Dorsolateral prefrontal cortex (tissue), 122 donors: ENCODE measurements at places on chromosomes 13 and 19.
A peak's percentile ranks its signal among the peaks of the same experiment; 100 is the strongest.

DNA sequence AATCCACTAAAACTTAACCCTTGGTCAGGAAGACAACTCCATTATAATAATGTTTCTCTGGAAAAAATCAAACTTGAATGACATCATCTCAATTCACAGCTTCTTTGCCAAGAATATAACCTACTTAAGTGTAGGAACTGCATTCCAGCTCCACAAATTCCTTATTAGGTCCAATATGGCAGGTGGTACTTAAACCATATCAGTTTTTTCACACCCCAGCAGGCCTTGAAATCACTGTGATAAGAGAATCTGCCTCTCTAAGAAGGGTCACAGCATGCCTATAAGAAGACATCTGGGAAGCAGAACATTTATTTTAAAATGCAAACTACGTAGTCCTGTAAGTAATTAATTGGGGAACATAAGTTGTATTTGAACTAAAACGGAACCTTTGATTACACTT, 687.8 kb downstream of the DIAPH3 start:
- no peak for DNase-seq

- DNase-seq = no peak
Measured at GRCh38 chr13:20232556-20233277, 598 bp upstream of the GJB6 start.

DNA sequence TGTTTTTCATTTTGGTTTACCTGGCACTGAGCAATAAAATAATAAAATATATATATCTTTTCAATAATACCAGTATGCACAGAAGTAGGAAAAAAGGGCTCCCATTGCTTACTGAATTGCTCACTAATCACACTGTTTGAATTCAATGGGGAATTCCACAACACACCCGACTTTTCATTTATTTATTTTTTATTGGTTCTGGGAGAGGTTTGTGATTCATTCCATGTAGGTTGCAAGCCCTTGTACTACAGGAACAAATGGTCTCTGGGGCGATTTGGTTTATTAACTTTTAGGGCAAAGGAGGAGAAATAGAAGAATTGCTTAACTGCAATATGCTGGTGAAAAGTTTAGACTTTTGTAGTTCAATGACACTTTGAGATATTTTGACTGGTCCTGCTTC, 207.4 kb downstream of the DCT start:
- no peak for DNase-seq

- no peak for DNase-seq
Measured at GRCh38 chr13:48595431-48596429, 58.0 kb upstream of the CYSLTR2 start.

GRCh38 chr19:10850631-10851030, 2.4 kb downstream of the C19orf38 start:
- DNase-seq = no peak

GRCh38 chr13:20058476-20058875, 99.9 kb downstream of the ZMYM2 start:
- no peak for DNase-seq

DNA sequence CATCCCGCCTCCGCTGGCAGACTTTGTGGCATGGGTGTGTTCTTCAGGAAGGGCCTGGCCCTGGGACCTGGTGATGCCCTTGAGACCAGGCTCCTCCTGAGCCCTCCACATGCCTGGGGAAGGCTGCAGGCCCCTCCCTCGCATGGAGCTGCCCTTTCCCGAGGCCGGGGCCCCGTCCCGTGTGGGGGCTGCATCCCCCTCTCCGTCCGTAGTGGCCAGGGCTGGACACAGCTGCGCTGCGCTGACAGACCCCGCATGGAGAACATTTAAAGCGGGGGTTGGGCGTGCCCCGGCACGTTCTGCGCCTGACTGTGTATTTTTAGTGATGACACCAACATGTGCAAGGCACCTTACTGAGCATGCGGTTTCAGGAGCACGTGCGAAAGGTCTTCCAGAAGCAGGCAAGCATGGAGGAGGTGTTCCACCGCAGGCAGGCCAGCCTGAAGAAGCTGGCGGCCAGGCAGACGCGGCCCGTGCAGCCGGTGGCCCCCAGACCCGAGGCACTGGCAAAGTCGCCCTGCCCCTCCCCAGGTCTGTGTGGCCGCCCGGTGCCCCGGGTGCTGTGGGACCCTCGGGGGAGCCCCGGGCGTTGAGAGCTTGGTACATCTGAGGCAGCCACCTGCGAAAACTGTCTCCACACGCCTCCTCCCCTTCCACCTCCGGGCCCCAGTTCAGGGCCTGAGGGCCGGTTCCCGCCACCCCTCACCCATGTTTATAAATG, 28.8 kb upstream of the F7 start:
- no peak for DNase-seq

- no peak for DNase-seq
Measured at GRCh38 chr13:40777166-40777808, 6.3 kb upstream of the MRPS31 start.

GRCh38 chr19:7242601-7243258, 51.5 kb downstream of the INSR start:
- DNase-seq = no peak

GRCh38 chr13:113981611-113982295, 7.9 kb upstream of the C13orf46 start:
- peak; percentile 28 for DNase-seq

DNA sequence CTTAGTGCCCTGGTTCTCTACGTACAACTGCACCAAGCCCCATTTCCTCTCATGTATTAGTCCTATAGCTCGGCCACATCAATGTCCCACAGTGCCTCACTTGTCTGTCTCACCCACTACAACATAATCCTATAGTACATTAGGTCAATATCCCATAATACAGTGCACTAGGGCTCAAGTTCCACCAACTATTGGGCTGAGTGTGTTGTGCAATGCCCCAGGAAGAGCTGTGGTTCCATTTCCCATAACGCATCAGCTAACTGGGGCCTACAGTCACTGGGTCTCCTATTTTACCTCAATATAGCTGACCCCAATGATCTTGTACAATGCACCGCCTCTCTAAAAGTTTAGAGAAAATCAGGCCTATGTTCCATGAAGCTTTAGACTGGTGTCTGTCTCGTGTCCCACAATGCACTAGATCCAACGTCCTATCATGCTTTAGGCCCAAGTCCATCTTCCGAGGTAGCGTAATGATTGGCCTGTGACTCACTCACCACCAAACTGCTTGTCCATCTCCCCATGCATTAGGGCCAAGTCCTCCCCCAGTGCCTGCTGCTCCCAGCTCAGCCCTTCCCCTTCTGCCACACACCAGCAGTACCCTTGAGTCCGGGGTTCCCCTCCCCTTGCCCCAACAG, 21.8 kb downstream of the TSKS start:
- DNase-seq = no peak

- DNase-seq = no peak
Measured at GRCh38 chr19:44737238-44738071, 11.1 kb upstream of the BCL3 start.

- no peak for DNase-seq
Measured at GRCh38 chr19:42628411-42629140, 33.9 kb upstream of the CEACAM8 start.
